ENCODE measurements at places on chromosomes 4 and X.

GRCh38 chrX:86369847-86370630 is 221.8 kb downstream of the DACH2 start:
- no peak for DNase-seq

- no peak for DNase-seq
These were observed 17.3 kb downstream of the F11 start for GRCh38 chr4:186283311-186283710.

DNA sequence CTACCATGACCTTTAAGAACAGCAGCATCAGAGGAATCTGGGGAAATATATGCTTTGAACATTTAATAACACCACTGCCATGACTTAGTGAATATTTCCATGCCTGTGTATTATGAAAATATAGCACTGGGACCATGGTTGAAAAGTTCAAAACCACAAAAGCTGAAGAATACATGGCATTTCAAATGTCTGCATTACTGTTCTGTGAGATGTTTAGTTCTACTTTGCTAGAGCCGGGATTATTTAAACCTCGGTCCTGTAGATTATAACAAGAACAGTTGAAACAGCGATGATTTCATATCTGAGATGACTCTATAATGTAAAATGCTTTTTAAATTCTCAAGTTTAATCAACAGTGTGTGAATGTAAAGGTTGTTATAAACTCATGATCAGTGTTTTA is 126.7 kb upstream of the AGA start:
- DNase-seq = no peak

- no peak for DNase-seq
These were observed 296.7 kb upstream of the CASK start for GRCh38 chrX:42220083-42220482.

DNA sequence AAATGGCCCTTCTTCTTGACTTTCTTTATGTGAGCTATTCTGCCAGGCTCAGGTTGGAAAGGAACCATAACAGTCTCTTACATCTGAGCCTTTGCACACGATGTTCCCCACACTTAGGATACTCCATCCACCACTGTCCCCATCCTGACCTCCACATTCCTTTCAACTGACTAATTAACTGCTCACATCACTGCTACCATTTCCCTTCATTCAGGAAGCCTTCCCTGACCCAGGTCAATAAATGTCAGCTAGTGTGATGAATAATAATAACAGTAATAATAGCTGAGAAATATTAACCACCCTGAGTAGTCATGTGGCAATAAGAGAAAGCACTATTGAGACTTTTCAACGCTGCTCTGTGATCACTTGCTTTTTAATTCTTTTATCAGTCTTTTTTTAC is 291.7 kb downstream of the KCNIP4 start:
- peak; percentile 62 for DNase-seq

GRCh38 chr4:128847082-128847724 is 37.7 kb downstream of the JADE1 start:
- no peak for DNase-seq

- DNase-seq = no peak
These were observed 208.4 kb downstream of the RBM46 start for GRCh38 chr4:154989511-154989910.
